CD4-positive, alpha-beta T cell treated with Interleukin-17A for 1 hour (primary cell): ENCODE measurements at places on chromosomes 16 and 17.
A peak's percentile ranks its signal among the peaks of the same experiment; 100 is the strongest.

DNA sequence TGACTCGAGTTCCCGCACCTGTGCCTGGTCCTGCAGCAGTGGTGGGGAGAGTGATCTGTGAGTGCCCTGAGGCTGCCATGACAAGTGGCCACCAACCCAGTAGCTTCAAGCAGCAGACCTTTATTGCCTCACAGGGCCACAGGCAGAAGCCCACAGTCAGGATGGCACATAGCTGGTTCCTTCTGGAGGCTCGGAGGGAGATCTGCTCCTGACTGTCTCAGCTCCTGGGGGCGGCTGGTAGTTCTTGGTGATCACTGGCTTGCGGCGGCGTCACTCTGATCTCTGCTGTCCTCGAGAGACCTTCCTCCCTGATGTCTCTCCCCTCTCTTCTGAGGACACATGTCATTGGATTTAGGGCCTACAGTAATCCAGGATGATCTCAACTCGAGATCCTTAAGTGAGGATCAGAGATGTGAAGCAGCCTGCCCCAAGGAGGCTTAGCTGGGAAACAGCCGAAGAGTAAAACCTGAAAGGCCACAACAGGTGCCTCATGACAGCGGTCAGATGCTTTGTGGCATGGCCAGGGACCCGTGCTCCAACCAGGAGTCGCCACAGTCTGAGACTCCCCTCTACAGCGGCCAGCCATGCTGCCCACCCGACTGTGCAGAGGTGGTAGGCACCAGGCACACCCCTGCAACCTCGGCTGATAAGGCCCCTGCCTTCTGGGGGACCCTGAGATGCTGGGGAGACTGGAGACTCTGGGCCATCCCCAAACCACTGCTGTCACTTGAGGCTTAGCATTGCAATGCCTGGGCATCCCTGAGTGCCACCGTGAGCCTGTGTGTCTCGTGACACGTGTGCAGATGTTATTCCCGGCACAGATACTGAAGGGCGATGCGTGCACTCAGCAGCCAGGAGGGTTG, 30.0 kb upstream of the SLC38A10 start:
- no peak for DNase-seq

- peak; percentile 36 for DNase-seq
Observed at GRCh38 chr16:14193316-14193871, 122.3 kb downstream of the MRTFB start.

- DNase-seq, result no peak
Observed at GRCh38 chr16:72443809-72444208, 271.9 kb upstream of the PMFBP1 start.

DNA sequence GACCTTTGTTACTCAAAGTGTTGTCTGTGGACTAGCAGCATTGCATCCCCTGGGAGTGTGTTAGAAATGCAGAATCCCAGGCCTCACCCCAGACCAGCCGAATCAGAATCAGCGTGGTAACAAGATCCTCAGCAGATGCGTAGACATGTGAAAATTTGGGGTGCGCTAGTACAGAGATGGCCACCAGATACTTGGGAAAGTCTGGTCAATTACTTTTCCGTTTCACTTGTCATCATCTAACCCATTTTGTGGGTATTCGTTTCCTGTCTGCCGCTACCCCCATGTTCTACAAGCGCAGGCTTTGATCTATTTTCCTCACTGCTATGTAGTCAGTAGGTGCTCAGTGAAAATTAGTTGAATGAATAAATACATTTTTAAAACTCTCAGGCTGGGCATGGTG, 33.1 kb upstream of the HERPUD1 start:
- DNase-seq, result peak; percentile 22

GRCh38 chr17:44396946-44397345, 7.5 kb upstream of the ITGA2B start:
- no peak for DNase-seq

- DNase-seq, result no peak
Observed at GRCh38 chr16:87365021-87365713, 18.4 kb downstream of the FBXO31 start.

- no peak for DNase-seq
Observed at GRCh38 chr17:13029340-13029739, 11.5 kb upstream of the ELAC2 start.

- no peak for DNase-seq
Observed at GRCh38 chr17:1001640-1002411, 4.9 kb downstream of the TIMM22 start.

GRCh38 chr16:11681976-11682654, 13.9 kb downstream of the SNN start:
- DNase-seq, result no peak

- no peak for DNase-seq
Observed at GRCh38 chr17:17144916-17145665, 61.0 kb downstream of the PLD6 start.

- peak; percentile 56 for DNase-seq
Observed at GRCh38 chr17:17141860-17142552, 64.1 kb downstream of the PLD6 start.

DNA sequence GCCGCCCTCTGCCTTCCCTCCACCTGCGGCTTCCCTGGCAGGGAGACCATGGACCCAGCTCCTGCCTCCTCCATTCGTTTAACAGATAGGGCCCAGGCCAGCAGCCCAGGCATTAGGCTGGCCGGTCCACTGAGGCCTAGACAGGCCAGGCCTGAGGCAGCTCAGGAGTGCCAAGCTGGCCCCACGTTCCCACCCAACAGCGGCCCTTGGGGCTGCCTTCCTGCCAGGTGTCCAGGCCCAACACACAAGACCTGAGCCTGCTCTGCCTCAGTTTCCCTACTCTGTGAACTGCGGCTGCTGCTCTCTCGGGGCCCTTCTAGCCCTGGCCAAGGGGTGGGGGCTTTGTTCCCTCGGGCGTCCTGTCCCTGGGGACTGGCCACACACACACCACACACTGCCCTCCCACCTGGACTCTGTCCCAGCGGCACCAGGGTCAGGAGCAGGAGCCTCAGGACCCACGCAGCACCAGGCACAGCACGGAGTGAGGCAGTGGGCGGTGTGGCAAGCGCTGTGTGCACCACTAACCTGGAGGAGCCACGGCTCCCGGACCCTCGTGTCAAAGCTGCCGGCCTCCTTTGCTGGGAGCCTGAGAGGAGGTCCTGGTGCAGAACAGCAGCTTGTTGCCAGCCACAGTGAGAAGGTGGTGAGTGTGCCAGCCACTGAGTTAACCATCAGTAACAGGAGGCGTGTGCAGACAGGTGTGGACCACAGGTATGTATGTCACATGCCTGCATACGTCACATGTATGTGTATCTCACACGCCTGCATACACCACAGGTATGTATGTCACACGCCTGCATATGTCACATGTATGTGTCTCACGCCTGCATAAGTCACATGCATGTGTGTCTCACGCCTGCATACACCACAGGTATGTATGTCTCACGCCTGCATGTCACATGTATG, 14.6 kb upstream of the CDH15 start:
- no peak for DNase-seq

DNA sequence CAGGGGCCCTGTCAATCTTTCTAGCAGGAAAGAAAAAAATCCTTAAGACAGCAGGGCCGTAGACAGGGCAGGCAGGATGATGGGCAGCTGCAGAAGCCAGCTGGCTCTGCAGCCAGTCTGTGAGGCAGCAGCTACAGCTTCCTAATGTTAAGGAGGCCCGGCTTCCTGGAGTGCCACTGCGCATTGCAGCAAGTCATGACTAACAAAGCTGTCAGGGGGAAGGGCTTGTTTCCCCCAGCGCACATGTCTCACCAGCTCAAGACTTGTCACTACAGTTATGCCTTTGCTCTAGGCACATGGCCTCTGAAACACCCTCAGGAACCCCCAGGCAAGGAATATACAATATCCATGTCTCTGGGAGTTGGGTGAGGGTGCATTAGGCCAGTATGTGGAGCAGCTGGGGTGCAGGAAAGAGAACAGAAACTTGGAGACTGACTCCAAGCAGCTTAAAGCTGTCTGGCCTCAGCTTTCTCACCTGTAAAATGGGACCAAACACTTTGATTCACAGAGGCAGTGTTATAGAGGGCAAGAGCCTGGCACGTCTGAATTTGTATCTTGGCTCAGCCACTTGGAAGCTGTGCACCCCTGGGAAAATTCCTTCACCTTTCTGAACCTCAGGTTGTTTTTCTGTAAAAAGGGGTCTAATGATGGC, 220.0 kb downstream of the HAPSTR1 start:
- DNase-seq, result no peak
